ENCODE measurements at places on chromosomes 16 and 17.

GRCh38 chr17:65670667-65671371 is 109.4 kb upstream of the AXIN2 start:
- no peak for DNase-seq

DNA sequence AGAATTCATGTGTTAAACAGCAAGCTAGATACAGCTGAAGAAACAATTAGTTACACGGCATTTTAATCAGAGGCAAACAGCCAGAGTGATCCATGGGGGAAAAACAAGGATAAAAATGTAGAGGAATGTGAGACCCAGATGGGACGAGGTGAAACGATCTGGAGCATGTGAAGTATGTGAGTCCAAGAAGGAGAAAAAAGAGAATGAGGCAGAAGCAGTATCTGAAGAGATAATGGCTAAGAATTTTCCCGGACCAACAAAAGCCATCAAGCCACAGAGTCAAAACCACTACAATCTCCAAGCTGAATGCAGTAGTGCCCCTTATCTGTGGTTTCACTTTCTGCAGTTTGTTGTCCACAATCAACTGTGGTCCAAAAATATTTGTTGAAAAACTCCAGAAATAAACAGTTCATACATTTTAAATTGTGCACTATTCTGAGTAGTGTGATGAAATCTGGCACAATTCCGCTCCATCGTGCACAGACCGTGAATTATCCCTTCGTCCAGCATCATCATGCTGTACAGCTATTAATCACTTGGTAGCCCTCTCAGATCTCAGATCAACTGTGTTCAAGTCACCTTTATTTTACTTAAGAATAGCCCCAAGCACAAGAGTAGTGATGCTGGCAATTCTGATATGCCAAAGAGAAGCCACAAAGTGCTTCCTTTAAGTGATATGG is 18.8 kb downstream of the MYH10 start:
- no peak for DNase-seq

- DNase-seq, result no peak
Measured at GRCh38 chr17:44147812-44148211, 6.1 kb downstream of the HROB start.

GRCh38 chr17:82153745-82154375 is 55.8 kb upstream of the FASN start:
- peak; percentile 95 for DNase-seq

GRCh38 chr17:45093444-45094110 is 32.5 kb downstream of the NMT1 start:
- DNase-seq, result no peak

DNA sequence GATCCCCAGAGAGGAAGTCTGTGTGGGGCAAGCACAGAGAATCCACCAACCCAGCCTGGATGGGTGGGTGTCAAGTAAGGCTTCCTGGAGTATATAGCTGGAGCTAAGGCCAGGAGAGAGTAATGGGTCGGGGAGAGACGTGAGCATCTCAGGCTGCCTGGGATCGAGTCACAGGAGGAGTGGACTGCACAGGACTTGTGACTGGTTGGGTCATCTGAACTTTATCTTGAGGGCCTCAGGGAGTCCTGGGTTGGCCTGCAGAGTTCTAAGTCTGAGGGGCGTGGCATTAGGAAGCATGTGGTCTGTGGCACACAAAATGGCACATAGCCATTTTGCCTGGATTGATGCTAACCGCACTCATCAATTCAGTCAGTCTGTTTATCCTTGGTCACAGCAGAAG is 1.5 kb downstream of the PLA2G15 start:
- DNase-seq, result no peak

GRCh38 chr17:75864448-75864871 is 9.3 kb upstream of the WBP2 start:
- DNase-seq, result peak; percentile 90

- no peak for DNase-seq
Measured at GRCh38 chr16:52914428-52914827, 138.3 kb downstream of the CHD9NB start.

- no peak for DNase-seq
Measured at GRCh38 chr17:61058066-61058465, 341.6 kb upstream of the TBX2 start.

- DNase-seq, result no peak
Measured at GRCh38 chr16:61836804-61837393, 199.3 kb downstream of the CDH8 start.

GRCh38 chr16:54424043-54424451 is 137.5 kb upstream of the IRX3 start:
- DNase-seq, result no peak

DNA sequence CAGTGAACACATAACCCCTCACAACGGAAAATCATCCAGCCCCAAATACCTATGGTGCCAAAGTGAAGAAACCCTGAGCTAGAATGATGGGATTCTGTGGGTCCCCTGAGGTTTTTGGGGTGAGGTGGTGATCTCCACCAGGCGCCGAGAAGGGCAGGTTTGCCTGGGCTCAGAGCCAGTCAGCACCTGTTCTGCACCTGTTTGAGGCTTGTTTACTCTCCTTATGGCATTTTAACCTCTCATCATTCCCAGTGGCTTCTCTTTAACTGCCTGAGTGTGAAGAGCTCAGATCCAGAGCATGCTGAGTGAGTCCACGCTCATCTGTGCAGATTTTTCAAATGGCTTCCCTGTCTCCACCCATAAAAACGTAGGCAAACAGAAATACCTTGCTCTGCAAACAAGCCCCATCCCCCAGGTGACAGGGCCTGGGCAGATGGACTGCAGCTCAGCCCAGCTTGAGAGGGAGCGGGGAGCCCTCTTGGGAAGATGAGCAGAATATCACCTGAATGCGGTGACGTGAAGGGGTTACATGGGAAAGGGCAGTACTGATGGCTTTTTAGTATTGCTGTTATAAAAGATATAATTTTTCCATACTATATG is 40.1 kb upstream of the CLEC19A start:
- DNase-seq, result no peak

- no peak for DNase-seq
Measured at GRCh38 chr16:19474617-19475016, 47.3 kb downstream of the GDE1 start.

DNA sequence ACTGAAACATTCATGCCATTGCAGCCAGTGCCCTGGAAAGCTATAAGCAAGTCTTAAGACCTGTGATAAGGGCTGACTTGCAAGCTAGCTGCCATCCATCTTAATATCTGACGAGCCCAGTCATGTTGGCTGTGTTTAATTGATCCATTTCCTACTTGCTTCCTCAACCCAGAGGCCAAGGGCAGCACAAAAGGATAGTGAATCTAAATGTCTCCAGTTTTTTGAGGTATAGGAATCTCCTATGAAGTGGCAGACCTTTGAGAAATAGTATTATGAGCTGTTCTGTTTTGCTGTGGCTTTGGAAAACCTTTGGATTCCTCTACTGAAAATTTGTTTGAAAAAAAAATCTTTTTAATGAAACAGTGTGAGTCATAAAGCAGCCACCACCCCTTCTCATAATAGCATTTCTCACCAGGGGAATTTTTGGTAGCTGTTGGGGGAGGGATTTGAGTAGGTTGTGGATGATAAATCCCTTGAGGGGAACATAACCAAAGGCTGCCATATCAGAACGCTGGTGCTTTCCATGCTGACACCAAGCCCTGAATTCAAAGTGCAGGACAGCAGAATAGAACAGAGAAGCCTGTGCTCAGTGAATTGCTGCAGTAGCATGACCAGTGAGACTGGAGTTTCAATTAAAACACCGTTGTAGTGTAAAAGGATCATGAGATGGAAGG is 12.9 kb downstream of the ZNRF1 start:
- DNase-seq, result peak; percentile 80

DNA sequence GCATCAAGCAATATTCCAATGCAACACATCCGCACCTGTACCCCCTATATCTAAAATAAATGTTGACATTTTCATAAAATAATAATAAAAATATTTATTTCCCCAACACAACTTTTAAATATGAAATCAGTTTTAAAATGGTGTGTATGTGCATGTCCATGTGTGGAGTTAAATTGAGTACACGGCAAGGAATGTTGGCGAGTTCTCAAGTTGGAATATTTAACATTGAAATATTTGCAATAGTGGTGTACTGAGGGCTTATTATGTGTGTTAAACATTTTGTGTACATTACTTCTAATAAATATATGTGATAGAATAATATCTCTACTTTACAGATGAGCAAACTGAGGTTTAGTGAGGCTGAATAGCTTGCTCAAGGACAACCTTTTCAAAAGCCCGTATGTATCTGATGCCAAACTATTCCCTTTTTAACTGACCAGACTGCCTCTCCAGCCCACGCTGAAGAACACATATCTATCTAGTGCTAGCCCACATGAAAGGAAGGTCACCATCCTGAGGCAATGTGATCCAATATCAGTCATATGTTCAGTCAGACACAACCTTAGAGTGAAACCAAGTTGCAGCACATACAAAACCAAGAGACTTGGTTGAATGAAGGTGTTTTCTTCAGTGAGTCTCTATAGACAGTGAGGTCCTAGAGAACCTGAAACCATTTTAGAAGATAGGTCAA is 192.2 kb upstream of the CDH11 start:
- DNase-seq, result no peak

- no peak for DNase-seq
Measured at GRCh38 chr17:63634163-63634562, 11.9 kb downstream of the MAP3K3 start.

DNA sequence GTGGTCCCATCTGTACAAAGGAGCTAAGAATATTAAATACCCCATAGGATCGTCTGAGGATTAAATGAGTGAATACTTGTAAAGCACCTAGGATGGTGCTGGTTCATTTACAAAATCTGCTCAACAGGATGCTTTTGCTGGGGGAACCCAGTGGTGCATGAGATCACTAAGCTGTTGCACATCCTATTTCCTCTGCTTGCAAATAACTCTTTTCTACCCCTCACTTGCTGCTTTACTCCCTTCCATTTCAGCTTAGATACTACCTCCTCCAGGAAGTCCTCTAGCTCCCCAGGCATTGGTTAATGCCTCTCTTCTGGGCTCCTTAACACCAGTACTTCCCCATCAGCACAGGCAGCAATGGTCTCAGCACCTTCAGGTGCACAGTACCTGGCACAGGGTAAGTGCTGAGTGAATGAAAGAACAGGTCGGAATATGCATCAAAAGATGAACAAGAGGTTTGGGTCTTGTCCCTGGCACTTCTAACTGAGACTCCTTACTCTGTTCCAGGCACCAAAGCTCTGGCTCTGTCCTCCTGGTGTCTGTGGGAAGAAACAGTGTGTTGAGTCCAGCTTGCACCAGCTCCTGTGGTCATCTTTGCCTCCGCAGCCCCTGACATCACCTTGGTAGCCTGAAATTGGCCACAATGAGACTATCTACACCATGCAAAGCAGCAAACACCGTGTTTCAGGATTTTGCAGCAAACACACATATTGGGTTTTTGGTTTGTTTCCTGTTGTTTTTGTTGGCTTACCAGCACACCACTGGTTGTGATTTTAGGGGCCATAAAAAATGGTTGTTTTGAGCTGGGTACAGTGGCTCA is 24.1 kb upstream of the IL21R start:
- DNase-seq, result peak; percentile 81

DNA sequence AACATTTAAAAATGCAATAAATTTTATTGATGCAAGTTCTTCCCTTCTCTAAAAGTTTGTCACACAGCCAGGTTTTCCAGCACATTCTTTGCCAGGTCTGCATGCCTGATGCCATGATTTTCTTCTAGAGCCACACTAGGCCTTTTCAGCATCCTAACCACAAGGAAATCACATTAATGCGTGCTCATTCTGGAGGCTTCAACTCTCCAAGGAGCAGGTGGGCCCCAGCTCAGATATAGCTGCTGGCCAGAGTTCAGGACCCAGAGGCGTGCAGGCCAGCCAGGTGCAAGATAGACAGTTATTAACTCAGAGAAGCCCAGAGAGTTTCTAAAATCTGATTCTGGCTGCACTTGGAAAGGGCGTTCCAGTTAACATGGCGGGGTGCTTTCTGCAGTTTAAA is 124.5 kb upstream of the MAF start:
- DNase-seq, result no peak

DNA sequence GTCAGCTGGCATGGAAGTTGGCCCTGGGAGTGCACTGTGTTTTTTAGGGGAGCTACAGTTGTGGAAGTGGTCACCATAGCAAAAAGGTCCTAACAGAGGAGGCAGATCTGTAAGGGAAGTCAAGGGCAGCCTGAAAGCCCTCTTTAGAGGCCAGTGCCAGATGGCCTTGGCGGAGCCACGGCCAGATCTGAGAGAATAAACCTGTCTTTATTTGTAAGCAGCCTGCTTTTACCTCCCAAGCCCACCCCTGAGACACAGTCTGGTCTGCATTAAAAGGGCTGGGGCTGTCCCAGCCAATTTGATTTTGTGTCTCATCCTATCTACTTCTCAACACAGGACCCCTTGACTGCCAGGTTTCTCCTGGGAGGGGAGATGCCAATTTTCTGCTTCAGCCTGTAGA is 51.0 kb upstream of the NOL11 start:
- DNase-seq, result no peak

DNA sequence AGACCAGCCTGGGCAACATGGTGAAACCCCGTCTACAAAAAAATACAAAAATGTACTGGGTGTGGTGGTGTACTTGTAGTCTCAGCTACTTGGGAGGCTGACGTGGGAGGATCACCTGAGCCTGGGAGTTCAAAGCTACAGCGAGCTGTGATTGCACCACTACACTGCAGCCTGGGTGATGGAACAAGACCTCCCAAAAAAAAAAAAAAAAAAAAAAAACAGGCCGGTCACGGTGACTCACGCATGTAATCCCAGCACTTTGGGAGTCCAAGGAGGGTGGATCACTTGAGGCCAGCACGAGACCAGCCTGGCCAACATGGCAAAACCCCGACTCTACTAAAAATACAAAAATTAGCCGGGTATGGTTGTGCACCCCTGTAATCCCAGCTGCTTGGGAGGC is 12.7 kb upstream of the APPBP2 start:
- DNase-seq, result no peak
